ENCODE measurements at places on chromosomes 5 and 9.

DNA sequence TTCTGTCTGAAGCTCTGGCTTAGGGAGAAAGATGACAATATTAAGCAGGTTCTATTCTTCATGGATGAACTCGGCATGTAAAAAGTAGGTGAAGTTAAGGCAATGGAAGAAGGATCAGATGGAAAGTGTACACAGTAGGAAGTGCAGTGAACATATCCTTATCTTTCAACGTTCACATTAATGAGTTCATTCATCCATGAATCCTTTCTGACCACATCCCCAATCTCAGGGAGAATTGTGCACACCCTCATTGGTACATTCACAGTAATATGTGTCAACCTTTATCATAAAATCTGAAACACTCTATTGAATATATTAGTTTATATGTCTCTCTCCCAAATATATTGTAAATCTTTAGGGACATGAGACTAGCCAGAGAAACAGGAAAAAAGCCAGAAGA lies 5.5 kb downstream of the GIN1 start:
- DNase-seq, result no peak

- DNase-seq, result no peak
Measured at GRCh38 chr5:85320495-85320894, 935.8 kb upstream of the EDIL3 start.

DNA sequence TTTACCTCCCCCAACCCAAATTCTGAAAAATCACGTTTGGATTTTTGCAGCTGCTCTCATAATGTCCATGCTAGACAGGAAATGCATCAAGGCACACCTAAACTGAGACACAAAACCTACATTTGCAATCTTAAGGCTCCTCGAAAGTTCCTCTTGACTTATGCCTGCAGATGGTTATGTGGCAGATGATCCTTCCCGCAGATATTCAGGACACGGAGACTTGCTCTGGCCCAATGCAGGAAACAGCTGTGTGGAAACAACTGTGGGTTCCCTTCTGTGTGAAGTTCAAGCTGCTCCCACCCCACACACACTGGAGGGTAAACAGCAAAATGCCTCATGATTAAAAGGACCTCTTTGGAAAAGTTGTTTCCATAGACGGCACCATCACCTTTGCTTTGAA lies 253.8 kb downstream of the EBF1 start:
- no peak for DNase-seq

- DNase-seq, result no peak
Measured at GRCh38 chr9:36165826-36166167, 3.4 kb upstream of the CCIN start.

Measured in activated CD8-positive, alpha-beta memory T cell treated with anti-CD3 and anti-CD28 coated beads for 1 hour (primary cell).